ENCODE measurements at places on chromosomes 1 and 21.

DNA sequence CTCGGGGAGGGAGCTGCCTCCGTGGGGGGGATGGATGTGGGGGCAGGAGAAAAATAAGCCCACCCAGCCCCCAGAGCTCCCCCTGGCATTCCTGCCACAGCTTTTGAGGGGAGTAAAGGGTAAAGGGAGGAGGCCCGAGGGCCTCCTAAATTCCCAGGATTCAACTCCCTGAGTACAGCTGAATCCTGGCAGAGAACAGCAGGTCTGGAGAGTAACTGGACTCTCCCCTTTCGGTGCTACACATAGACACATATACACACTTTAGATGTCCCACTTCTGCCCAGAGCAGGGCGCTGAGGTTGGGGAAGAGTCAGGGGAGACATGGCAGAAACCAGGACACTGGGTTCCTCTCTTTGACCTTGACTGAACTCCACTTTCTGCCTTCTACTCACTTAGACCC lies 3.0 kb downstream of the KIRREL1 start:
- DNase-seq: no peak

- no peak for DNase-seq
Measured at GRCh38 chr1:28537457-28538199, 15.3 kb upstream of the TRNAU1AP start.

DNA sequence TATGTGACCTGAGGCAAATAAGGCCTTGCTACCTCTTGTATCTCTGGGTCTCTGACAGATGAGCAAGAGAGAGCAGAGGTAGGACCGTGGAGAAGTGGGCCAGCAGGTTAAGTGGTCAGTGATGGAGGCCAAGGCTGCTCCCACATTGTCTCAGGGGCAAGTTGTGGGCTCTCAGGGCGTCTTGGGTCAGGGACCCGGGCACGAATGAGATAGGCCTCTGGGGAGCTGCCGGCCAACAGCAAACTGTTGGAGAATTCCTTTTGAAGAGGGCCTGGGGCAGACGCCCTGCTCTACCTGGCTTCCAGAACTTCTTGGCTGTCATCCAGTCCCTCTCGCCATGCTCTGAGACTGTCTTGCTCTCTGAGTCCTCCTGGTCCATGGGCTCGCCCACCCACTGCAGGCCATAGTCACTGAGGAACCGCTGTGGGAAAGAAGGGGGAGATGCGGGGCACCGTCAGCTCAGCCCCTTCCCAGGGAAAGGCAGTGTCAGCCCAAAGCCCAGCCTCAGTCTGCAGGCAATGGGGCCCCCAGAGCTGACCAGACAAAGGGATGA lies 12.4 kb downstream of the UBXN11 start:
- no peak for DNase-seq

DNA sequence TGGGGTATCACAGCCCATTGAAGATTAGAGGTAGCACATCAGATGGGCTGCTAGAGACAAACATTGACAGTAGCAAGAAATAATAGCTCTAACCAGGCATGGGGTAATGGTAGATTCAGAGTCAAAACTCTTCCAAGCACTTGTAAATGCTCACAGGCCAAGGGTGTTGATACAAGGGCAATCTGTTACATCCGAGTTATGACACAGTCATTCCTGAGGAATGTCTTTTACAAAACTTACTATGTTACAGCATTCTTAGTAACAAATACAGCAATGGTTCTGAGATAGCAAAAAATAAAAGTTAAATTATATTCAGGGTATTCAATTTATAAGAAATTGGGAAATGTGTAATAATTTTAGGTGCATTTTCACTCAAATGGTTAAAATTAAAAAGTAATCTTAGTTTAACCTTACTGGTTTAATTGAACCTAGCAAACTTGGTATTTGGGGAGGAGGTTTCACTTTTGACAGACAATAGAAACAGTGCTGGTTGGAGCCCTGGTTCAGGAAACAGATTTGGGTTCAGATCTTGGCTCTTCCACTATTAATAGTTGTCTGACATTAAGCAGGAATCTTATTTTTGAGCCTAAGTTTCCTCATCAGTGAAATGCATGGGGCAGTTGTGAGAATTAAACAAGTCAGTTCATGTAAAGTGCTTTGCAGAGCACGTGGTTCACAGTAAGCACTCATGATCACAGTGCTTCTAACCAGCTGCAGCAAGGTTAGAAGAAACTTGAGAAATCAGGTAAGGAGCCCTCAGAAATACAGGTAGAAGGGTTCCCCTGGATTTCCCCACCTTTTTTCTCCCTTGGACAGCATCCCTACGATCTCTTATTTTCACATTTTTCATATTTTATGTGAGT lies 4.4 kb downstream of the ST3GAL3 start:
- DNase-seq: no peak

DNA sequence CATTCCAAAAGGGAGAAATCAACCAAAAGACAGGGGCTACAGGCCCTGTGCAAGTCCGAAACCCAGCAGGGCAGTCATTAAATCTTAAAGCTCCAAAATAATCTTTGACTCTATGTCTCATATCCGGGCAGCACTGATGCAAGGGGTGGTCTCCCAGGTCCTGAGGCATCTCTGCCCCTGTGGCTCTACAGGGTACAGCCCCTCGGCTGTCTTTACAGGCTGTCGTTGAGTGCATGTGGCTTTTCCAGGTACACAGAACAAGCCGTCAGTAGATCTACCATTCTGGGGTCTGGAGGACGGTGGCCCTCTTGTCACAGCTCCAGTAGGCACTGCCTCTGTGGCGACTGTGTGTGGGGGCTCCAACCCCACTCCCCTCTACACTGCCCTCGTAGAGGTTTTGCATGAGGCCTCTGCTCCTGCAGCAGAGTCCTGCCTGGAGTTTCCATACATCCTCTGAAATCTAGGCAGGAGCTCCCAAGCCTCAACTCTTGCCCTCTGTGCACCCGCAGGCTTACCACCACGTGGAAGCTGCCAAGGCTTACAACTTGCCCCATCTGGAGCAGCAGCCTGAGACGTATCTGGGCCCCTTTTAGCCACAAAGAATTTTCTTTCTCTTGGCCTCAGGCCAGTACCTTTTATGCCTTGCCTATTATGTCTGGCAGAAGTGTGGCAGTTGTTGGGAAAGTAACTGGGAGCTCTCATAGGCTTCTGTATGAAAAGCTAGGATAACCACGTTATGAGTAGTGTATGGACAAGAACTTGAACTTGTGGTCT lies 52.5 kb downstream of the POU2F1 start:
- no peak for DNase-seq

DNA sequence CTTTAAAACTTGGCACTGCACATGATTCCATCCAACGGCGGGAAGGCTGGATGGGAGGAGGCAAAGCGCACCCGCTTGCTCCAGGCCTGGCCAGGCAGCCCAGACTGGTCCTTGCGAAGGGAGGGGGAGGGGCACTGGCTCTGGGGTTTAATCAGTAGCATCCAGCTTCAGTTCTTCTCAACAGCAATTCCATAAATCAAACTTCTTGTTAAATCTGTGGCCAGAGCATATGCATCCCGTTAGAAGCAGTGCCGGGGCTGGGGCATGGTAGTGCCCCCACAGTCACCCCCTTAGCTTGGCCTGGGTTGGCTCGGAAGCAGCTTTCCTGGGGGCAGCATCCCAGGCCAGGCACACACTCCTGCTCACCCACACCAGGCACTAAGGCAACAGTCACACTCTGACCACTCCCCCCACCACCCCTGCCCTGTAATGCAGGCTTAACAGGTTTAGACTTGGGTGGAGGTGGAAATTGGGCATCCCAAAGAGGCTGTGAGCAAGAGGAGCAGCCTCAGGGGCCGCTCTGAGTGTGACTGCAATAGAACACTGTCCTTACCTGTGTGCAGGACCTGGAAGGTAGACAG lies 94.1 kb upstream of the CASZ1 start:
- no peak for DNase-seq

DNA sequence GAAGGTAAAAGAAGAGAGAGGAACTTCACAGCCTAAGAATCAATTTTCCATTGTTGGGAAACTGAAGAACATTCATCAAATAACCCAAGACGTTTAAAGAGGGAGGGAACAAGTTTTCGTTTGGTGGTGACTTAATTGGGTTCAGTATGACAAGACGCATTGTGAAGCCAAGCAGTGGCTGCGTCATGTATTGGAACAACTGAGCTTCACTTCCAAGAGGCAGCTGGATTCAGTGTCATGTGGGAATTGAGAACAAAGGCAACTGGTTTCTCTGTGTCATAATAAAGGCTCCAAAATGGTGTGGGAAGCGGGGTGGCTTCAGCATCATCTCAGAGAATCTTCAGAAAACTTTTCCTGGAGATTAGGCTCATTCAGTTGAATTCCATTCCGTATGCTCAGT lies 29.8 kb upstream of the RC3H1 start:
- no peak for DNase-seq

- no peak for DNase-seq
Measured at GRCh38 chr1:61853583-61853982, 111.3 kb downstream of the PATJ start.

DNA sequence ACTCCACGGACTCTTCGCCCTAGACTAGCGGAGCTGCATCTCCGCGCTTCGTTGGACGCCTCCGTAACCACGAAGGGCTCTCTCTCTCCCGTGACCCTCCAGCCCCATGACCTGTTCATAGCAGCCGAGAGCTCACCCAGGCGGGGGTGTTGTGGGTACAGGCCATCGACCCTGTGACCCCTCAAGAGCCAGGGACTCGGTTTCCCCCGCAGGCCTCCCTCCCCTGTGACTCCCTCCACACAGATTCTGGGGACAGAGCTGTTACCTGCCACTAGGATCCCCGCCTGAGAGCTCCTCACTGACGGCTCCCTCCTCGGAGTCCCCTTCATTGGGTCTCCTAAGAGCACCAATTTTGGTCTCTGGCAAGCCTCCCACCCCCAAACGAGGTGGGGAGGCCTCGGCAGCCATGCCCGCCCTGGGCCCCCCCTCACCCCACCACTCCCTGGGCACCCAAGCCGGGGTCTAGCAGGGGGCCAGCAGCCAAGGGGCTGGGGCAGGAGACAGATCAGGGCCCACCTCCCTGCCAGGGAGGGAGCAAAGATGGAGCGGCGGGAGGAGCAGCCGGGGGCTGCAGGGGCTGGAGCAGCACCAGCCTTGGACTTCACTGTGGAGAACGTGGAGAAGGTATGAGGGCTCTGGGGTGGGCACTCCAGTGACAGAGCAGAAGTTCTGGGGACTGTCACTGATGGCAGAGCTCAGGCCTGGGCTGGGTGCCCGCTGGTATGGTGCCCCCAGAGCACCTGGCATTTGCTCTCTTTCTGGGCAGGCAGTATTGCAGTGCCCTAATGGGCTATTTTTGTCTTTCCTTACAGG lies 517 bp downstream of the IPO13 start:
- DNase-seq: no peak

GRCh38 chr1:180953291-180954004 lies 40.8 kb downstream of the KIAA1614 start:
- DNase-seq: no peak

DNA sequence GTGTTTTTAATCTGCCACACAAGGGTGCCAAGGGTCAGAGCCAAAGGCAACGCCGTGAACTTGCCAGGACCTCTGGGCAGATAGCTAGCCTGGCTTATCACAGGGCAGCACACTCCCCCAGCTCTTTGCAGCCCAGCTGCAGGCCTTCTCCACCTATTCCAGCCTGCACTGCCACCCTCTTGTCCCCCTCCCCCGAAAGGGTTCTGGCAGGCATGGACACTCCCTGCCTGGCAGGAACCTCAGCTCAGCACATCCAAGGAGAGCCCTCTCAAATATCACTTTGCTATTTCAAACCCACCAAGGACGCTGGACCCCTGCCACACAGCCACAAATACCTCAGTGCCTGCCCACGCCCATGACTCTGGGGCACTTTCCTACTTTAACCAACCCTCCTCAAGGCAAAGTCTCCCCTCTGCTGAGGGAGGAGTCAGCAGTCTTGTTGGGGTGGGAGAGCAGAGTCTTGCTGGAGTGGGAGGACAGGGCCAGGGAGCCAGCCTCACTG lies 9.1 kb downstream of the SSBP3 start:
- no peak for DNase-seq

- no peak for DNase-seq
Measured at GRCh38 chr1:194071205-194071604, 884.8 kb upstream of the B3GALT2 start.

GRCh38 chr21:33266050-33266788 lies at the start of gene IL10RB:
Gene IL10RB (plus strand): TSS chr21:33266367. CDS start chr21:33266466, 99 bp downstream.
- DNase-seq: peak; percentile 80

DNA sequence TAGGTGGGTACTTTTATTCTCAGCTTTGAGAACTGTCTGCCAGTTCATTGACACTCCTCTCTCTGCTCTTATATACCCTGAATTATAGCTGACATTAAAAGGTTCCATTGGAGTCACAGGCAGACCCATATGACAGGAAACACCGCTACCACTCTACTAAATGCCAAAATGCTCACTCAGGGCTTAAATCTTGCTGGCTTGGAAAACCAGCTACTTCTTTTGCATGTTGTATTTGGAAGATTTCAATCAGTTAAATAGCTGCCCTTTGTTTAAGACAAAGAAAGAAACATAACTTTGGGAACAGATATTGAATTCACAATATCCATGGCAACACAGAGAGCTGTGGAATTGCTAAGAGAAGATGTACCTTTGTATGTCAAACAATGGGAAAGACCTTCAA lies 876.5 kb downstream of the USP25 start:
- no peak for DNase-seq

- DNase-seq: no peak
Measured at GRCh38 chr1:203422656-203423055, 53.0 kb upstream of the PRELP start.

GRCh38 chr1:78171736-78172590 lies 126.2 kb downstream of the GIPC2 start:
- no peak for DNase-seq
